ENCODE measurements at places on chromosomes 5 and 9.
A peak's percentile ranks its signal among the peaks of the same experiment; 100 is the strongest.

GRCh38 chr9:119487118-119487827 lies 118.0 kb upstream of the BRINP1 start:
- no peak for DNase-seq

- DNase-seq, result no peak
These were observed 186.7 kb downstream of the MAT2B start for GRCh38 chr5:163692091-163692490.

- no peak for DNase-seq
These were observed 28.4 kb downstream of the SLC6A18 start for GRCh38 chr5:1253456-1254105.

DNA sequence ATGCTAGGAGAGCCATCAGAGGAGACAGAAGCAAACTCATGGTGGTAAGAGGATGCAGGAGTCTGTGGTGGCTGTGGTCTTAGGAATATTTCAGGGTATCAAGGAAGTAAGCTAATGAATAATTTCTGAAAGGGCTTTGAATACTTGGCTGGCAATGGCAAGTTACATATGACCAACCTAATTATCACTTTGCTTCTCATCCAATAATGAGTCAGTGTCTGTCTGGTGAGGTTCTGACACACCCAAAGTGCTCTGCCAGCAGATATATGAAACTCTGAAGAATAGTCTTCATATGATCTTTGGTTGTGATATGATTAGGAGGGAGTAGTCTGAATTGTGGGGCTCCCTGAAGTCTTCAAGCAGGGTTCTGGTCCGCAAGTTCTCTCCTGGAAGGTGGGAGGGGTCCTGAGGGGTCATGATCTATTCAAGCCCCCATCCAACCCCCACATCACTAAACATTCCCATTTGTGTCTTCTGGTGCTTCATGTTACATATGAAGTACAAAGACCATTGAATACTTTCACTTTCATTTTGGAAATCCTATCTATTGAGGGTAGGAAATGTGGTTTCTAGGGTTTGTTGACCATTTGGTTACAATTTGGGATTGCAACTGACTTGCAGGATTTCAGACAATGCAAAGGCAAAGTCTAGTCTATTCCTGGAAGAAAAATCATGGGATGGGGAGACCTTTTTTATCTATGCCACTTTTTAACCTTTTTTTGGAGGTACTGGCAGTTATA lies 199.9 kb upstream of the CDKN2B start:
- DNase-seq, result no peak

GRCh38 chr5:135238622-135239452 lies 160.2 kb downstream of the MACROH2A1 start:
- no peak for DNase-seq

- DNase-seq, result no peak
These were observed 159.4 kb downstream of the PIK3R1 start for GRCh38 chr5:68374796-68375518.

DNA sequence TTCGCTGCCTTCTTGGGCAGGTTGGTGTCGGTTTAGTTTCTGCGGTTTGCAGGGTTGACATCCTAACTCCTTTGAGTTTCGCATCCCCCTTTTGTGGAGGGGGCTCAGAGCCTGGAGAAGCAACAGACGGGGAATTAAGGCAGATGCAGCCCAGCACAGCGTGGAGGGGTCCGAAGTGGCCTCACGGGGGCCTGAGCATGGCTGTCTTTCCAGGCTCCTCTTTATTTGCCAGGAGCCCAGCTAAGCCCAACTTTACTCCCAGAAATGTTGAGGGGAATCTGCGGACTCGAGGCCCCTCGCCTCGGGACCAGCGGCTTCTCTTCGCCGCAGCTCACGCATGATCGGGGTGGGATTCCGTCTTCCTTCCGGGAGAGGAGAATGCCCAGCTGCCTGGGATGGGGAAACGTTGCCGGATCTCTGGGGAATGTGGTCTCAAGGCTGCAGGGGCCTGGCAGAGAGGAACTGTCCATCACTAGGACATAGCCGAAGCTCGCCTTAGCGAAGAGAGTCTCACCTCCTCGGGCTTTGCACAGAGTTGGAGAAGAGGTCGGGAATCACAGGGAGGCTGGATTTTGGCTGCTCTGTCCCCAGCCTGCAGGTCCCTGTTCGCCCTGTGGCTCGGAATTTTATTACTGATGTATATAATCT lies 1.3 kb downstream of the RAI14 start:
- no peak for DNase-seq

GRCh38 chr9:135514342-135515082 lies 6.7 kb upstream of the LCN1 start:
- DNase-seq, result no peak

GRCh38 chr9:81772144-81772543 lies 82.8 kb upstream of the TLE1 start:
- DNase-seq, result peak; percentile 37

GRCh38 chr5:17896605-17897004 lies 262.3 kb downstream of the TAF11L14 start:
- DNase-seq, result no peak
